ENCODE measurements at places on chromosomes 5 and 9.

DNA sequence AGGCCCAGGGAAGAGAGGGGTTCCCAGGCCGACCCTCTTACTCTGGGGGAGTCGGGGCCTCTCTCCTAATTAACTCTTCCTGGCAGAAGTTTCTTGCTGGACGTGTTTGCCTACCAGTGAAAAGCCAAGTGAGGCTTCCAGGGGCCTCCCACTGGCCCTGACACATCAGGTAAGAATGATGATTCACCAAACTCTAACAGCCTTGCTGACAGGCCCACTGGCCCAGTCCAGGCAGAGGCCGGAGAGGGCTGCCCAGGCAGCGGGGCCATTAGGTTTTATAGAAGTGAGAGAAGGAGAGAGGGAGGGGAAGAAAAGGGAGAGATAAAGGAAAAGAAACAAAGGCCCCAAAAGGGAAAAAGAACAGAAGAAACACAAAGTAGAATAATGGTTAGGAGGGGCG, 50.8 kb upstream of the FOXE1 start:
- DNase-seq, result no peak

DNA sequence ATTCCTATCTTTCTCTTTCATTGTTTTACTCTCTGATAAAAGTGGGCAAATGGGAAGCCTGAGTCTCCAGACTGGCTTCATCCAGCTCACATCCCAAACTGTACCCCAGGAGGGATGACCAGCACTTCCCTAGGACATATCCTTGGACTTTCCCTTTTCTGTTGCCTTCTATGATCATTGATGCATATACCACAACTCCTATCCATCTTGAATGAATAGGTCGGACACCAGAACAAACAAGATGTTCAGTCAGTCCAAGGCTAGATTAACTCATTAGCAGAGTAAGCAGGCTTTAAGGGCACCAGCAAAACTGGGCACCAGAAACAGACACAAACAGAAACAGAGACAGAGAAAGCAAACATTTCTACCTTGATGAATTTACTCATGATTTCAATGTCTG, 159.1 kb upstream of the RGMB start:
- DNase-seq, result no peak

DNA sequence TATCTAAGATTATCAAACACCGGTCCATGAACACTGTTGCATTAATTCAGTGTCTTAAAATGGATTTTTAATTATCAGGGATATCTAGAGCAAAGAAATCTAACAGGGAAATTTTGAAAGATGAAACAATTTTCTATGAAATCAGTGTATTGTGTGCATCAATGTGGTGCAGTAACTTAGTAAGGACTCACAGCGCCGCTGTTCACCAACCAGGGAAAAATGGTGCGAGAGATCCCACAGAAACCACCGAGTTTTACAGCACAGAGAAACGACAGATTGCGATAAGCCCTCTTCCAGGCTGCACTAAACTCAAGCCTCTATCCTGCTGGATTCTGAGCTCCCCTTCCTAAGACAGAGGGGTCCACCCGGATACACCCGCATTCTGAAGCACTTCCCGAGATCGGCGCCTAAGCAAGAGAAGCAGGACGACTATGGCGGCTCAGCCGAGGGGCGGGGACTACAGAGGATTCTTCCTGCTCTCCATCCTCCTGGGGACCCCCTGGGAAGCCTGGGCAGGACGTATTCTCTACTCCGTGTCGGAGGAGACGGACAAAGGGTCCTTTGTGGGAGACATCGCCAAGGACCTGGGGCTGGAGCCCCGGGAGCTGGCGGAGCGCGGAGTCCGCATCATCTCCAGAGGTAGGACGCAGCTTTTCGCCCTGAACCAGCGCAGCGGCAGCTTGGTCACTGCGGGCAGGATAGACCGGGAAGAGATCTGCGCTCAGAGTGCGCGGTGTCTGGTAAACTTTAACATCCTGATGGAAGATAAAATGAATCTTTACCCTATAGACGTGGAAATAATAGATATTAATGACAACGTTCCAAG, at the start of gene PCDHGA7:
PCDHGA7 (plus strand) TSS at position 274 of the 826 bp plus-strand sequence; CDS start at position 432, 158 bp downstream.
- DNase-seq, result no peak

GRCh38 chr9:132409828-132410528, at the start of gene CFAP77:
CFAP77 (plus strand) TSS chr9:132410211; CDS start chr9:132410272, 61 bp downstream.
- no peak for DNase-seq

- no peak for DNase-seq
These were observed 110.9 kb upstream of the BASP1 start for GRCh38 chr5:17106521-17106920.

DNA sequence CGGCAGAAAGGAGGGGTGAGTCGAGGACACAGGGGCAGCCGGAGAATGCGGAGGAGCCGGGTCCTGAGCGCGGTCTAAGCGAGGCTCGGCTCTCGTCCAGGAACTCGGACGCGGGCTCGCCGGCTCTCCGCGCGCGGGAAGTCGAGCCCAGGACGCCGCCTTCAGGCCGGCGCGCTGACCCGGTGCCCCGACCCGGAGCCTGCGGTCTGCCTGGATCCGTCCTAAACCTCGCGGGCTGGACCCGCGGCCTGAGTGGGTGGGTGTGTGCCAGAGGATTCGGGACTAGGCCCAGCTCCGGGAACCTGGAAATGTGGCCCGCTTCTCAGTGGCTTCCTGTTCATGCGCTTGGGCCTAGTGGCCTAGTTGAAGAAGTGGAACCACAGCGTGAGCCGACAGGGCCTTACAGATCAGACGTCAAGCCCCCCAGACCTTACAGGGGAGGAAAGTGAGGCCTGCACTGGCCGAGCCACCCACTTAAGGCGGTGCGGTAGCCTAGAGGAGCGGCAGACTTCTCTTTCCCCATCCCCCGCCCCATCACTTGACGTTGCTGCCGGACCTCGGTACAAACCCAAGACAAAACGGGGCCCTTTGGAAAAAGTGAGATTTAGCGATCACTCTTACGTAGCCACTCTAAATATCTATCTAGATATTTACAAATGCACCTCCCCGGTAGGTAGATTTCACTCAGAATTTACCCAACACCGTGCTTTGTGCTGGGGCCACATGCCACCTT, 1.2 kb downstream of the CDKN2B-AS1 start:
- DNase-seq, result peak; percentile 5

GRCh38 chr5:109484597-109484996, 74.8 kb upstream of the PJA2 start:
- no peak for DNase-seq

GRCh38 chr9:78443946-78444345, 147.0 kb downstream of the PSAT1 start:
- no peak for DNase-seq

DNA sequence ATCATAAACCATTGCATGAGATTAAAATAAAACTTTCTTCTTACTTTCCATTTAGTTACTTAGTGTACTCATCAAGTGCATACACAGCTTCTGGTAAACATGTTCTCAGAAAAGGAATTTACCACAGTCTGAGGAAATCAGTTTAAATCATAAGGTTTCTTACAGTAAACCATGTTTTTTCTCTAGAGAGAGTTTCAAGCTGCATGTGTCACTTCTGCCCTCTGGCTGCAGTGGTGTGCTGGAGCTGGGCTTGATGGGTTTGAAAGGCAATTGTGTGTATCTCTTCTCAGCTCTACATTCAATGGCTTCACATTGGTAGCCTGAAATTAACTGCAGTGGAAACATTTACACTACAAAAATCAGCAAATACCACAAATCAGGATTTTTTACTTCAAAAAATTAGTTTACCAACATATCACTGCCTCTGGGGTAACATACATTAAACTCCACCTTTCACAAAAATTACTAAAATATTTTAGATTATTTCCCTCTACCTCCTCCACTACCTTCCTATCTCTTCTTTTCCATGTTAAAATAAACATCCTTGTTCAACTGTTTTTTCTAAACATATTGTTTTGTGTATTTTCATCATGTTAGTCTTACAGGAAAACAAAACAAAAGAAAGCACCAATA, 414.3 kb downstream of the ANXA1 start:
- peak; percentile 71 for DNase-seq

DNA sequence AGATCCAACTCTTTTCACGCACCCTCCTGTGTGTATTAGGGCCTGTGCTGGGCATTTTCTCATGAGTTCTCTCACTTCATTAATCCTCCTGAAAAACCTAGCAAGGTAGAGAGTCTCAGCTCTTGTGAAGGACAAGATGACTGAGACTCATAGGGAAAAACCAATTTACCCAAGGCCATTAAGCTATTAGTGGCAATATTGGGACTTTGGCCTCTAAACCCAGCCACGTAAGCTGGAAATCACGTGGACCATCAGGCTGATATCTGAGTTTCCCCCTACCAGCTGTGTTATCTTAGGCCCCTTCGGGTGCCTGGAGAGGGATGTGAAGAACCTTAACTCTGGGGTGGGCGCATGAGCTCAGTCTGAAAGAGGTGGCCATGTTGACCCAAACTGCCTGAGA, 80.7 kb downstream of the ANKH start:
- no peak for DNase-seq

GRCh38 chr9:1366276-1366675, 316.1 kb downstream of the DMRT2 start:
- DNase-seq, result no peak

DNA sequence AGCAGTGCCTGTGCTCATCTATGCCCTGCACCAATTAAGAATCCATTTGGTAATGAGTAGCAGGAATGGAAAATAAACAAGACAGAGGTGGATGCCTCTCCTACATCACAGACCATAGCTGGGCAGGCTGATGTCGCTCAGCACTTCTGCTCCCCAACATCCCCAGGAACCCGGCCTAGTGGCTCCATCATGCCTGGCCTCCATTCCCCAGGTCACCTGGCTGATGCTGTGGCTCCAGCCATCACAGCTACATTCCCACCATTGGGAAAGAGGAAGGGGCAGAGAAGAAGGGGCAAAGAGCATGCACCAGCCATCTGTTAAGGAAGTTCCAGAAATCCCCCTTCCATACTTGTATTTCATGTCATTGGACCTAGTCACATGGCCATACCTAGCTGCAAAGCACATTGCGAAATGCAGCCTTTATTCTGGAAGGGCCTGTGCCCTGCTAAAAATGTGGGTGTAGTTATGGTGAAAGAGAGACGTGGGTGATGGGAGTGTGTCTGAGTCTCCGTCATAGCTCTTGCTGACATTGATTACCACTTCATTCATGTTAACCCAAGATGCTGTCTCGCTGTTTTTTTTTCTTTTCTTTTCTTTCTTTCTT, 86.1 kb upstream of the ADAMTS2 start:
- DNase-seq, result no peak

DNA sequence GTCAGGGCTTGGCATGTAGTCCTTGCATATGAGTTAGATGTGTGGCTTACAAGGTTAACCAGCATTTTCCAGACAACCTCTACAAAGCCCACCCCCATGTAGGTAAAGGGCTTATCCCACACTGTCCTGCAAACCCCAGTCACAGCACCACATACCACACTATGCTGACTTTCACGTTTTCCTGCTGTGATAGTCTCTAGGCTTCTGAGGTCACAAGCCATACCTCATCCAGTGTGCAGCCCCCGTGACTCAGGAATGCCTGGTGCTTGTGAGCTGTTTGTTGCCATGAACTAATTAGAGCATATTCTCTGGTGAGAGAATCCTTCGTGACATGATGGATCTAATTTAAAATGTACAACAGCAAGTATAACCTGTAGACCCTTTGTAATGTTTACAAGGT, 50.8 kb downstream of the ERAP1 start:
- DNase-seq, result no peak

GRCh38 chr9:137145731-137146526, 7.0 kb downstream of the GRIN1 start:
- no peak for DNase-seq

- DNase-seq, result no peak
These were observed 767 bp downstream of the RALGPS1 start for GRCh38 chr9:126915281-126915816.

- no peak for DNase-seq
These were observed 136.2 kb upstream of the HAPLN1 start for GRCh38 chr5:83856881-83857280.

DNA sequence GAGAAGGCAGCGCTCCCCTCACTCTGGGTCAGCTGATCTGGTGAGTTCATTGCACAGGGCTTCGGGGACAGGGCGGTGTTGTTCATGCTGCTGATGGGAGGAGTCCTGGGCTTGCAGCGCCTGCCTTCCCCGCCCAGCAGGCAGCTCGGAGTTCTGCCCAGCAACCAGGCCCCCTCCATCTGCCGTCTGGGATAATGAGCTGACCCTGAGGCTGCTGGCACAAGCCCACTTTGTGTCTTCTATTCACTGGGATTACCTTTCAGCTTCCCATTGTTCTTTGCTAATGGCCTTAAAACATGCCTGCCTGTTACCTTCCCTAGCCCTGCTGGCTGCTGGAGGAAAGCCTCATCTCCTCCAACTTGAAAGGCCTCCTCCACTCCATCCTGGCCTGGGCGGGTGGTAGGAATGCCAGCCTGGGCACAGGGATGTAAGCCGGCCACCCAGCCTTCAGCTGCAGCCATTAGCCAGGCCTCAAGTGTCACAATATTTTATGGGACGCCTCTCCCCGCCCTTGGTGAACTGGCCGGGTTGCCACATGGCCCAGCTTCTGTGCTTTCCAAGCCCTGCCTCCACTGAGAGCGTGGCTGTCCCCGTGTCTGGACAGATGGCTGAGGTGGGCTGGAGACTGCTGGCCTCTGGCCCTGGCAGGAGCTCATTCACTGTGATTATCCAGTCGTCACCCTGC, 70.4 kb downstream of the GADD45G start:
- peak; percentile 29 for DNase-seq

DNA sequence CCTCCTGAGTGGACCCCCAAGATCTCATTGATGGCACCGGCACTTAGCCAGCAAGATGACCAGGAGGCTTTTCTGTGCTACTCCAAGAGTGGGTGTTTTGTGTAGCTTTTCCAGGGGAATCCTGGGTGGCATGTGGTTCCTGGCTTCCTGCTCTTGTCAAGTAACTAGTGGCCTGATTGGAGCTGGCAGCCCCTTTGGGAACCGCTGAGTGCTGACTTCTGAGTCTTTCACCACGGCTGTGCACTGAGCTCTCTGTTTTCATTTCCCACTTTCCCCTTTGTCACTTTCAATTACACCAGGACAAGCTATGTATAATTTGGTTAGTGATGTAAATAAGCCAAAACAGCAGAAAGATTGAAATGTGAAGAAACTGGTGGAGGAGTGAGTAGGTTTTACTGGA, 255.4 kb downstream of the GOLPH3 start:
- peak; percentile 23 for DNase-seq

GRCh38 chr5:1593903-1594356, 70.2 kb upstream of the LPCAT1 start:
- DNase-seq, result no peak

DNA sequence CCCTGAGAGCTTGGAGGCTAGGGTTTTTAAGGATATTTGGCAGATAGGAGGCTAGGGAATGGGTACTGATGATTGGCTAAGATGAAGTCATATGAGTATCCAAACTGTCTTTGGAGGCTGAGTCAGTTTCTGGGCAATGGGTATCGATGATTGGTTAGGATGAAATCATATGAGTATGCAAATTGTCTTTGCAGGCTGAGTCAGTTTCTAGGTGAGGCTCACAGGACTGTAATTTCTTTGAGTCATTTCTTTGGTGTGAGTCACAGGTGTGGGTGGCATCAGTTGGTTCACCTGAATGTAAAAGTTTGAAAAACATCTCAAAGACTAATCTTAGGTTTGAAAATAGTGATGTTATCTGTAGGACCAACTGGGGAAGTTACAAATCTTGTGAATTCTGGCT, 1068.0 kb downstream of the NR2F1-AS1 start:
- no peak for DNase-seq

DNA sequence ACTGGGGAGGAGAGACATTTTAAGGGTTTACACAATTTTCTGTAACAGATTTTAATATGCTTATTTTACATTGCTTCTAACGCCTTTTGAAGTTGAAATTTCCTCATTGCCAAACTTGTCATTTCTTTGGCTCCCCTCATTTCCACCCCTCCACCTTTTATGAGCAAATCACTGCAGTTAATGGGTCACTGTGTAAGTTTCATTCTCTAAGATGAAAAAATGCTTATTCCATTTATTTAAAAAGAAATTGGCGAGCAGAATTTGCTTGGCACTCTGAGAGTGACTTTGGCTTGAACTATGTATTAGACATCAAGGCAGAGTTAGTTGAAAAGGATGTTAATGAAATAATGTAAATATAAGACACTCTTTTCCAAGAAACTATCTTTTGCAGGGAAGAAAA, 66.6 kb downstream of the ITGA1 start:
- DNase-seq, result no peak
